ENCODE measurements at places on chromosomes 3 and 15. TPM values are rescaled to one million over a fixed set of nuclear protein-coding genes. Genes with fewer than 3 reads are reported as not detected.
A peak's percentile ranks its signal among the peaks of the same experiment; 100 is the strongest.

Gene CKMT1B
- polyA plus RNA-seq: 2.6 TPM

GRCh38 chr3:111741181-111741580, 117.9 kb upstream of the PHLDB2 start:
- no peak overlapping the region for H3K4me3 ChIP-seq
- no peak overlapping the region for H3K27ac ChIP-seq
- H3K4me1 ChIP-seq: peaks cover 35% of the 10 kb centered on the region
- no peaks in the 10 kb centered on the region for H3K36me3 ChIP-seq
- H3K27me3 ChIP-seq: no peaks in the 10 kb centered on the region
- DNase-seq: no peak

Gene KNG1
- polyA plus RNA-seq: 0.07 TPM

DNA sequence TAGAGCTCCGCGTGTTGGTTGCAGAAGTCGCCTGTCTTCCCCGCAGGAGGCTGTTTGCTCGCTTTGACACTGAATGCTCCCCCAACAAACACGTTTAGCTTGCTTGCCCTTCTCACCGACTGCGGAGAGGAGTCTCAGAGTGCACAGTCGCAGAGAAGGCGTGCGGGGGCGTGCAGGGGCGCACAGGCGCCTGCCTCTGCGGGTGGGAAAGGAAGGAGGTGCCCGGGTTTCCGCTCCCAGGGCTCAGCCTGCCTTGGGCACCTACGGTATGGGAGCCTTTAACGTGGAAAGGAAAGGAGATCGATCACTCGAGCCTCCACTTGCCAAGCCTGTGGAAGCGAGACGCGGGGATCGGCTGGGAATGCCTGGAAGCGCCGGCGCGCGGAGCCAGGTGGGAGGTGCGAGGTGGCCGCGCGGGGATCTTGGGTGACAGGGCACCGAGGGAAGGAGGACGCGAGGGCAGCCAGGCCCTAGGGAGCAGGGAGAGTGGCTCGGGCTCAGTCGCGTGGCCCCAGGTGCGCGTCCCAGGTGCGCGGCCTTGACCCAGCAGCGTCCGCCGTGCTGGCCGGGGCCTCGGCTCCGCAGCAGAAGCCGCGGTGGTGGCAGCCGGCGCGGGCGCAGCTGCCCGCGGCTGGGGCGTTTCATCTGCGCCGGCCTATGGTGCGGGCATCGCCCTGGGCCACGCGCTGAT, at the start of gene FAN1:
TSS of gene FAN1 (plus strand) at position 419 of the 691 bp plus-strand sequence. CDS start 749 bp downstream, outside the sequence.
- no peaks in the 10 kb centered on the region for H3K36me3 ChIP-seq
- no peaks in the 10 kb centered on the region for H3K27me3 ChIP-seq
- peaks cover 3% of the 10 kb centered on the region for H3K4me1 ChIP-seq
- DNase-seq: peak; percentile 89
- peak within 1 kb of the TSS; percentile 96 for H3K4me3 ChIP-seq

DNA sequence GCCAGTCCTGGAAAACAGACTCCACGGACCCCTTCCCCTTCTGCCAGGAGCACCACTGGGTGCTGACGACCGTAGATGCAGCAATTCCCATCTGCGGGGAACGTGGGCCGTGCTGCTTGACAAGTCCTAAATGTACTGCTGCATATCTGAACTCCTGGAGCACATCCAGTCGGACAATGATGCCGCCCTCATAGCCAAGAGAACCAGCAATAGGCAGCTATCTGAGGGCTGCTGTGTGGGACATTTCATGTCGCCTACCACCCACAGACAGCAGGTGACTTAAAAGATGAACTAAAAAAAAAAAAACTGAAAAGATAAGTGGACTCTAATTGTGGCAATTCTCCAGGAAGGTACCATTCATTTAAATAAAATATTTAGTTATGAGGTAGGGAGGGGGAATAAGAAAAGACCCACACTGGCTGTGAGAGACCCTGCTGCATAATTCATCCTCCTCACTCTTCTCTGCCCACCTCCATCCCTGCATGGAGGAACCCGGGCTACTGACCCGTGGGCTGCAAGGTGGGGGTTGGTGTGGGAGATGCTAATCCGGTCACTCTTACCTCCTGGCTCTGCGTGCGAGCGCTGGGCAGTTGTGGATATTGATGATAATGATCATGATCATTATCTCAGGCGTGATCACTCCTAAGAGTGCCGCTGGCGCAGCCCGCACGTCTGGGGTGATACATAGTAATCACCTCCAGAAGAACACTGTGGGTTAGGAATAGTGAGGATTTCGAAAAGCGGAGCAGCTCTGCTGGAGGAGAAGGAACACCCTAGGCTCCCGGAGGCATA, 28.3 kb downstream of the ALS2CL start:
- H3K27me3 ChIP-seq: no peaks in the 10 kb centered on the region
- peak overlapping the region; percentile 55 for H3K27ac ChIP-seq
- DNase-seq: no peak
- no peaks in the 10 kb centered on the region for H3K36me3 ChIP-seq
- H3K4me3 ChIP-seq: no peak overlapping the region

- H3K27ac ChIP-seq: no peak overlapping the region
- H3K4me3 ChIP-seq: no peak overlapping the region
- no peaks in the 10 kb centered on the region for H3K36me3 ChIP-seq
- DNase-seq: no peak
- no peaks in the 10 kb centered on the region for H3K27me3 ChIP-seq
- H3K4me1 ChIP-seq: peaks cover 6% of the 10 kb centered on the region
Measured at GRCh38 chr3:49389297-49389696, 22.5 kb downstream of the RHOA start.

Gene SGO1
- polyA plus RNA-seq: 0.67 TPM

Gene ANKRD34C
- not detected for polyA plus RNA-seq

- no peak overlapping the region for H3K4me3 ChIP-seq
- no peaks in the 10 kb centered on the region for H3K36me3 ChIP-seq
- H3K27ac ChIP-seq: no peak overlapping the region
- no peaks in the 10 kb centered on the region for H3K4me1 ChIP-seq
- H3K27me3 ChIP-seq: no peaks in the 10 kb centered on the region
- DNase-seq: no peak
Measured at GRCh38 chr3:99884484-99884883, 66.8 kb downstream of the CMSS1 start.

Gene CCR2
- polyA plus RNA-seq: 1.7 TPM

DNA sequence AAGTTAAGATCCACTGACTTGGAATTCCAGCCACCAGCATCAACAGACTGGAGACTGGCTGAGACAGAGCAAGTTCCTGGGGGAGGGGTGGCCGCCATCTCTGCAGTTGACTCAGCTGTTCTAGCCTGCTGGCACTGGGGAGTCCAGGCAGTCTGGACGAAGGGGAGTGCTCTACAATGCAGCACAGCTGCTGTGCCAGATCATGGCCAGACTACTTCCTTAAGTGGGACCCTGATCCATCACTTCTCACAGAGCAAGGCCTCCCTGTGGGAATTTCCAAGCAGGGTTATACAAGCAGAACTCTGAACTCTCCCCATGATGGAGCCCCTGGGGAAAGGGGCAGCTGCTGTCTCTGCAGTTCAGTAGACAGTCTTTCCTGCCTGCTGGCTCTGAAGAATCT, 35.2 kb downstream of the PYGO1 start:
- no peak overlapping the region for H3K27ac ChIP-seq
- H3K36me3 ChIP-seq: no peaks in the 10 kb centered on the region
- peak; percentile 62 for DNase-seq
- H3K4me1 ChIP-seq: peaks cover 1% of the 10 kb centered on the region
- no peak overlapping the region for H3K4me3 ChIP-seq

GRCh38 chr15:99826157-99826780, 93.0 kb upstream of the LYSMD4 start:
- peaks cover 4% of the 10 kb centered on the region for H3K36me3 ChIP-seq
- H3K27ac ChIP-seq: no peak overlapping the region
- no peak overlapping the region for H3K4me3 ChIP-seq
- DNase-seq: no peak
- H3K4me1 ChIP-seq: no peaks in the 10 kb centered on the region
- H3K27me3 ChIP-seq: no peaks in the 10 kb centered on the region

DNA sequence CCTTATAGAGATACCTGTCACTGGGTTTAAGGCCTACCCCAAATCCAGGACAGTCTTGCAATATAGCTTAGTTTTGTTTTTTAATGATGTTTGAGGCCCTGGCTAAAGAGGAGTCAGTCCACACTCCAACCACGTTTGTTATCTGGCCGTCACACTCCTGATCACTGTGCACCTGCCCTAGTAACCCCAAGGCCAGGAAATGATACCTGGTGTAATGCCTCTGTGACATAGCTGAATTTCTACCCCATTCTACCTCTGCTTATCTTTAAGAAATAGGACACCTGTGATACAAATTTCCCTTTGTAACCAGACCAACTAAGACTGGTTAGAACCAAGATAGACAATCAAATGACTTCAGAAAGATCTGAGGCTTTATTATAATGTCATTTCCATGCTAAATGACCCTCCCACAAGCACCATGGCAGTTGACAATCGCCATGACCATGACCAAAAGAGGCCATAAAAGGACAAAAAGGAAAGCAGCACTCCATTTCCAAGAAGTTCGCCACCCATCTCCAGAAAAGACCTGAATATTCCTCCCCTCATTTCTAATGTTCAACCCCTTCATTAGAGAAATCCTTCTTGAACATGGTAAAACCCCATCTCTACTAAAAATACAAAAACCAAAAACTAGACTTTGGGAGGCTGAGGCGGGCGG, 4.8 kb upstream of the RTP3 start:
- peaks cover 5% of the 10 kb centered on the region for H3K4me1 ChIP-seq
- no peak overlapping the region for H3K27ac ChIP-seq
- H3K36me3 ChIP-seq: no peaks in the 10 kb centered on the region
- no peak for DNase-seq
- no peaks in the 10 kb centered on the region for H3K27me3 ChIP-seq
- H3K4me3 ChIP-seq: no peak overlapping the region

DNA sequence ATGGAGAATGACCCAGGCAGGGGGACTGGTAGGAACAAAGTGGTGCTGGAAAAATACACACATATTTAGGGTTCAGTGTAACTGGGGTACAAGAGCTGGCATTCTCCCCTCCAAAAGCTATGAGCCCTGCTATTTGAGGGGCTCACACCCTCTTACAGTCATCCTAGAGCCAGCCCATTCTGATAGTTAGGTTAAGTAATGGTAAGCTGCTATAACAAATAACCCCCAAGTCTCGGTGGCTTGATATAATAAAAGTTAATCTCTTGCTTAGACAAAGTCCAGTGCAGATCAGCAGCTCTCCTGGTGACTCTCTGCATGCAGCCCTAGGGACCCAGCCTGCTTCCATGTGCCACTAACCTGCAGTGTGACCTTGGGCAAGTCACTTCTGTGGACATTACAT, 234.9 kb upstream of the HES1 start:
- H3K36me3 ChIP-seq: no peaks in the 10 kb centered on the region
- no peak overlapping the region for H3K4me3 ChIP-seq
- DNase-seq: no peak
- H3K4me1 ChIP-seq: peaks cover 25% of the 10 kb centered on the region
- no peak overlapping the region for H3K27ac ChIP-seq

DNA sequence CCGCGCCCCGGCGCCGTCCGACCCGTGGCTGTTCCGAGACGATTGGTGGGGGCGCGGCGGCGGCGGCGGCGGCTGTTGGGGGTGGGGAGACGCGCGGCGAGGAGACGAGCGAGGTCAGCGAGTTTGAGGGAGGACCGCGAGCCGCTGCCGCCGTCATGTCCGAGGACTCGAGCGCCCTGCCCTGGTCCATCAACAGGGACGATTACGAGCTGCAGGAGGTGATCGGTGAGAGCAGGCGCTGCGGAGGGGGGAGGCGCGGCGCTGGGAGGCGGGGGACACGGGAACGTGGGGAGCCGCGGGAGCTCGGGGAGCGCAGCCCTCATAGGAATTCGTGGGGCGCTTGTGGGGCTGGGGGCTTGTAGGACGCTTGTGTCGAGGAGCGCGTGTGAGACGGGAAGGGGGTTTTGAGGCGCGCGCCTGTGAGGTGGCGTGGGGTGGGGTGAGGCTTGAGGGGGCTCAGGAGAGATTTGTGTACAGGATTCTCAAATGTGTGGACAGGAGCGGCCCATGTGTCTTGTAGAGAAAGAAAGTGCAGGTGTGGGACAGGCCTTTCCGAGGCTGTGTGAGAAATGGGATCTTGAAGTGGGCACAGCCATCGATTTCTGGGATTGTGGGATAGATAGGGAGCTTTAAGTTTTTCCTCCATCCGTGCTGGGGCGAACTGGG, 518 bp downstream of the OXSR1 start:
- H3K27me3 ChIP-seq: no peaks in the 10 kb centered on the region
- H3K4me1 ChIP-seq: peaks cover 8% of the 10 kb centered on the region
- no peak for DNase-seq

Gene TTC21A
- 9.2 TPM for polyA plus RNA-seq

GRCh38 chr15:23572844-23573243, 7.4 kb downstream of the MKRN3 start:
- no peaks in the 10 kb centered on the region for H3K36me3 ChIP-seq
- no peak overlapping the region for H3K4me3 ChIP-seq
- no peaks in the 10 kb centered on the region for H3K27me3 ChIP-seq
- no peaks in the 10 kb centered on the region for H3K4me1 ChIP-seq
- no peak overlapping the region for H3K27ac ChIP-seq

DNA sequence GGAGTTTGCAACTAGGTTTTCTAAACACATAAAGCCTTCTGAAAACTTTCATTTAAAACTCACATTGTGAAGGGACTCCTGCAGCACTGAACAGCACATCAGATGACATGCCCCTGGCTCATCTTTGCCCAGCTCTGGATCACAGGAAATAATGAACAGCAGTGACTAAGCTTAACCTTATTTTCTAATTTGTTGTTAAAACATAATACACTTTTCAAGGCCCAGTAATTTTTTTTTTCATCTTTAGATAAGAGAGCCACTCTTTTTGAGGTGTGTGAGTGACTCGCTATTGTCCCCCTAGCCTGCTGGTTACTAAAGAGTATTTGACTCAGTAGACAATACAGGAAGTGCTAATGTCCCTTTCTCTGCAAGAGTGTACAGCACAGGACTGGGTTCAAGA, 204.0 kb downstream of the OSBPL10 start:
- no peaks in the 10 kb centered on the region for H3K36me3 ChIP-seq
- H3K4me3 ChIP-seq: no peak overlapping the region
- H3K27me3 ChIP-seq: no peaks in the 10 kb centered on the region
- no peak for DNase-seq
- no peak overlapping the region for H3K27ac ChIP-seq

DNA sequence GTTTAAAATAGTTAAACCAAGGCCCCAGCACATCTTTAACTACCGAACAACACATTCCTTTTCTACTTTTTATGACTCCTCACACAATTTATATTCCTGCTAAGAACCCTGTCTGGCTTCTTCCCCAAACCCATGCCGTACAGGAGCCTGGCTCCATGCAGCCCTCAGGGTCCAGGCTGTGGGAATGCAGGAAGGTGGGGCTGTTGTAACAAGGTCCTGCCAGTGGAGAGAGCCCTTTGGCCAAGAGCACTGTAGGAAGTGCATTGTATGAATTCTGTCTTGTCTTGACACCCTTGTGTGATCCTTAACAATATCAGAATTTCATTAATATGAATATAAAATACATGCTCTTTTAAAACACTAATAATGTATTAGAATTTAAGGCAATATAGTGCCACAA, 563.8 kb downstream of the TBL1XR1 start:
- H3K27ac ChIP-seq: no peak overlapping the region
- H3K36me3 ChIP-seq: no peaks in the 10 kb centered on the region
- H3K4me1 ChIP-seq: no peaks in the 10 kb centered on the region

- H3K4me3 ChIP-seq: no peak overlapping the region
- H3K4me1 ChIP-seq: no peaks in the 10 kb centered on the region
- H3K27me3 ChIP-seq: no peaks in the 10 kb centered on the region
Measured at GRCh38 chr15:31172606-31173005, 71.1 kb upstream of the TRPM1 start.

- H3K36me3 ChIP-seq: no peaks in the 10 kb centered on the region
- no peaks in the 10 kb centered on the region for H3K27me3 ChIP-seq
- DNase-seq: no peak
- H3K27ac ChIP-seq: no peak overlapping the region
- H3K4me1 ChIP-seq: no peaks in the 10 kb centered on the region
Measured at GRCh38 chr3:44612678-44613077, 12.2 kb upstream of the ZNF197 start.

Gene ALDH1A3
- polyA plus RNA-seq: 11.0 TPM

- peak overlapping the region; percentile 60 for H3K27ac ChIP-seq
- DNase-seq: no peak
- H3K4me1 ChIP-seq: no peaks in the 10 kb centered on the region
- H3K4me3 ChIP-seq: no peak overlapping the region
Measured at GRCh38 chr3:139893267-139893962, 41.6 kb upstream of the CLSTN2 start.

Gene SUCNR1
- 1.7 TPM for polyA plus RNA-seq

All from lung (tissue), 17 donors.